NCI-H1436 treated with DMSO at 0.1 percent for 48 hours (cell line): ENCODE measurements at places on chromosomes 5 and 9.

- no peak for DNase-seq
Measured at GRCh38 chr5:170161069-170161468, 55.4 kb downstream of the FOXI1 start.

GRCh38 chr5:74166064-74166463, 474.5 kb downstream of the ENC1 start:
- no peak for DNase-seq

GRCh38 chr5:17081142-17081541, 136.3 kb upstream of the BASP1 start:
- DNase-seq: no peak

DNA sequence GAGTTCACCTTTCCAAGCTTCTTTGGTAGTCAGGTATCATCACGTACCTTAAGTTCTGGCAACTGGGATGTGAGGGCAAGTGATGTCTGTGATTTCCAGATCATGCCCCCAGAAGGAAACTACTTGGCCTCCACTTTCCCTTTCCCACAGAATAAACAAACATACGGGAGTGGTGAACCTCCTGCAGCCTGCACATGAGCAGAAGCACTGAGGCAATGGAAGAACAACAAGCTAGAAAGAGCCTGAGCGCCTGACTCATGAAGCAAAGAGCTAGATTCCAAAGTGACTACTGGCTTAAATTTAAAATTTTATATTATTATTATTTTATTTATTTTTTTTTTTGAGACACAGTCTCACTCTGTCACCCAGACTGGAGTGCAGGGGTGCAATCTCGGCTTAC, 35.0 kb downstream of the ARL15 start:
- DNase-seq: no peak

- no peak for DNase-seq
Measured at GRCh38 chr9:4080921-4081895, 218.7 kb downstream of the GLIS3 start.

DNA sequence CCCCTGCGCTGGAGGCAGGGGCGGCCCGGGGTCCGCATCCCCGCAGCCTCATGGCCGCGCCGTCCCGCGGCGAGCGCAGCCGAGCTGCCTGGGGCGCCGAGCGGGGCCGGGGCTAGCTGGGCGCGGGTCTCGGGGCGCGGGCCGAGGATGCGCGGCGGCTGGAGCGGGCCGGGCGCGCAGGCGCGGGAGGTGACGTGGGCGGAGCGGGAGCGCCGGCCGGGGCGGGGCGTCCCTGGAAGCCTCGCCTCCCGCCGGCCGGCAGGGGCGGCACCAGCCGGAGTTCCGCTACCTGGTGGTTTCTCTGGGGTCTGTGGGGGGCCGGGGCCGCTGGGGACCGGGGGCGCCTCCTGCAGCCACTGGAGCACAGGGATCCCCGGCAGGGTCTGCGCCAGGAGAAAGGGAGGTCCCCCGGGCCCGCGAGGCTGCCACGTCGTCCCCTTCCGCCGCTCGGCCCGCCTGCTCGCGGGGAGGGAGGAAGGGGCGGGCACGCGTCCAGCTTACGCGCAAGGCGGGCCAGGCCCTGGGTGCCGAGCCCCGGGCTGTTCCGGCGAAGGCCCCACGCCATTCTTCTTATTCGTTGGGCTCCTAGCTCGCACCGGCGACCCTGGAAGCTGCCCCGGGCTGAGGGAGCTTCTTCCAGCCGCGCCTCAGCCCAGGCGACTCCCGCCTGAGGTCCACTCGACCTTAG, at the start of gene LPCAT1:
Gene LPCAT1 (minus strand): TSS at position 168 of the 688 bp plus-strand sequence. CDS start 116 bp downstream, at position 52.
- no peak for DNase-seq

- no peak for DNase-seq
Measured at GRCh38 chr9:102456562-102456961, 538.6 kb upstream of the CYLC2 start.

- DNase-seq: no peak
Measured at GRCh38 chr5:172193872-172194271, at the start of gene EFCAB9. TSS of gene EFCAB9 (plus strand) at chr5:172194172. CDS start at chr5:172194173, 1 bp downstream.

- DNase-seq: no peak
Measured at GRCh38 chr9:135326633-135327152, 152.9 kb upstream of the PPP1R26 start.

DNA sequence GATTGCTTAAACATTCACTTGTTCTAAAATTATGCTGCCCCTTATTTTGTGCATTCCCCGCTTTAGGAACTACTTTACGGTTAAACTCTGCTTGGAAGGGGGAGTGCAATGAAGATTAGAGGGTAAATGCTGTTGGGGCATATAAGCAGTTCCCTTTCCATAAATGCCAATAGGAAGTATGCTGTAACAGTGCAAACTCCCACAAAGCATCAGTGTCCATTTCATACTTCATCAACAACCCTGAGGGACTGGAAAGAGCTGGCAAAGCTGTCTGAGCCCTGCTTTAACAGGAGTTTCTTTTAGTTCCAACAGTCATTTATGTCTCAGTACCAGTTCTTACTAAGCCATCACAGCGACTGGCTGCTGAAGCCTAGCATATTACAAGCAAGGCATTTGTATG, 1.8 kb downstream of the ACTL7A start:
- DNase-seq: no peak

DNA sequence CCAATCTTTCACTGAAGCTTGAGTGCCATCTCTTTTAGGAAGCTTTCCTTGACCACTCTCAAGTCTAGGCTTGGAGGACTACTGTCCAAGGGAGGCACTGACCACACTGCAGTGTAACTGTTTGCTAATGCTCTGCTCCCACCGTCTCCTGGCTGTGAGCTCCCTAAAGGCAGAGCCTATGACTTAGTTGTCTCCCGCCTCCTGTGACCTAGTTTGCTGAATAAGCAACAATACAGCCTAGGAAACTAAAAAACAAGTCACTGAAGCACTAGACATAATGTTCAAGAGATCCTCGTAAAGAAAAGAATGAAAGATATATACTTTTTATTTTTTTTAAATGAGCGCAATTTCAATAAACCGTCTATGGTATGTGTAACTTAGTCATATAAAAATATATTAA, 31.4 kb downstream of the LIX1 start:
- no peak for DNase-seq

GRCh38 chr9:38434365-38434764, 10.1 kb upstream of the IGFBPL1 start:
- no peak for DNase-seq

GRCh38 chr9:113477058-113477457, 13.5 kb downstream of the RGS3 start:
- DNase-seq: no peak

GRCh38 chr5:33205079-33205478, 235.7 kb upstream of the TARS1 start:
- DNase-seq: no peak

GRCh38 chr5:79878721-79879336, 112.2 kb downstream of the MTX3 start:
- DNase-seq: no peak

DNA sequence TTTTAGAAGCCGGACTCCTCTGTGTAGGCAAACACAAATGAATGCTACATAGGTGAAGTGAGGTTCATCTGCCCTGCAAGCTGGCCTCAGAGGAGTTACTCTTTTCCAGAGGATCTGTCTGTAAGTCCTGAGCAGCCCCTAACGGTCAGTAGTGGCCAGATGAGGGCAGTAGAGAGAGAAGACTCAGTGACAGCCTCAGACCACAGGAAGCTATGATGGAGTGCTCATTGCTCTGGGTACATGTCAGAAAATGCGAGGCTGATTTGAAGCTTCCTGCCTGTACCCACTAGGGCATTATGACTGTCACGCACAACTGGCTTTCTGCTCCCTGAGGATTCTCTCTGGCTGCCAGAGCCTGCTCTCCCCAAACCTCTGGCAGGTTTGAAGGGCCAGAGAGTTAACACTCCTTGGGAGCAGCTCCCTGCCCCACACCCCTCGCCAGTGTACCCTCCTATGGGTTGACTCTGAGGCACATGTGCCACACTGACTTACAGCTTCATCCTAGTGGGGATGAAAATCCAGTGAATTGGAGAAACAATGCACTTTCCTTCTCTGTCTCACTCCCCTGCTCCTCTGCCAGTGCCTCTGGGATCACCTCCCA, 141.5 kb downstream of the GABRG2 start:
- no peak for DNase-seq

DNA sequence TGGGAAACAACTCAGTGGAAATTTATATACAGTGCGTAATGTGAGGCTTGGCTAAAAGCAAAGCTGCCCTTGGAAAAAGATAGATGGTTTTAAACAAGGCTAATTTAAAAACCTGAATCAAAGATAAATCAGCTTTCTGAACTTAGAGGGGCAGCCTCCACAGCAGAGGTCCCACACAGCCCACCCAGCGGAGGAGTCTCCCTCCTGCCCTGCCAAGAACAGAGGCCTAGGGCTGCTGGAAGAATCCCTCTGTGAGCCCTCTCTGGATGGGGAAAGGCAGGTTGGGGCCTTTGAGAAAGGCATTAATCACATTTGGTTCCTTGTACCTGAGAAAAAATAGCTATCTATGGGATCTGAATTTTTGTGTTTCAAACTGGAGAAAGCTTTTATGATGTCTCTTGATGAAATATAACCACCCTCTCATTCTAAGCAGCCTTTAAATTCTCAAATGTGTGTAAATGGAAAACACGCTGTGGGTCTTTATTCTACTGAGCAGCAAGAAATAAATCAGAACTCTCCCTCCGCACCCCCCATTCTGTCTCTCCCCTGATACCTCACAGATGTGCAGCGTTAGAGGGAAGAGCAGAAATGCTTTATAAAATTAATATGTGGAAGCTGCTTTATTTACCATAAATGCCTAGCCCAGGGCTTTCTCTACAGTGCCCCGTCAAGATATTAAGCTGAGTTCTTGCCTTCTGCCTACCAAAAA, 329.2 kb downstream of the EFNA5 start:
- no peak for DNase-seq

- peak; percentile 16 for DNase-seq
Measured at GRCh38 chr5:141934099-141934844, 10.6 kb downstream of the DELE1 start.

DNA sequence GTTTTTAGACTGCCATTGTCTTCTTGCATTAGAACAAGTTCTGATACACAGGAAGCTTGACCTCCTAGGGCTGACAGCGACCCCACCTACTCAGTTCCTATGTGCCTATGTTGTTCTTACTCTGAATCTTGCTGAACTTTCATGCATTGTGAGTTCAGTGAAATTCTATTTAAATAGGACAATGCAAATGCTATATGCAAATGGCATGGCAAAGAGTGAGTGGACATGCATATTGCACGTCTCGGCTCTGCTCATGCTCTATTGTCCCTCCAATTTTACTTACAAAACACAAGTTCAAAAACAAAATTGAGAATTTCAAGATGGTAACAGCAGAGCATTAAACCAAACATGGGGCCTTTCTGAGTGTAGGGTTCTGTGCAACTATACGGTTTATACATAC, 5.3 kb upstream of the DCP2 start:
- no peak for DNase-seq

DNA sequence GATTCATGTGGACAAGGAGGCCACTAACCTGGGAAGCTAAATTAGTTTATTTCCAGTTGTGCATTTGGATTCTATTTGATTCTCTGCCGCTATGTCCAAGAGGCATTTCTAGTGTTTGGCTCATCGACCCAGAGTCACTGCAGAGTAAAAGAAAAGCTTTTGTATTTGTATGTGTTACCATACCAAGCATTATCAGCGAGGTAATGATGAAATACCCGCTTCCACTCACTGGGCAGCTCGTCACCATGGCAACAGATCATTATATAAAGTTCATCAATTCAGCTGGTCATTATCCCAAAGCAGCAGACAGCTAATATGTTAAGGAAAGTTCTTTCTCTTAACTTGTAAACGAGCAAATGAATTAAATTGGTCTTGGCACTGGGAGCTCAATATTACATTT, 380.3 kb downstream of the SEMA5A start:
- no peak for DNase-seq

- no peak for DNase-seq
Measured at GRCh38 chr9:126490214-126490631, 123.5 kb upstream of the LMX1B start.

- DNase-seq: no peak
Measured at GRCh38 chr5:142175461-142176142, 67.0 kb downstream of the NDFIP1 start.

DNA sequence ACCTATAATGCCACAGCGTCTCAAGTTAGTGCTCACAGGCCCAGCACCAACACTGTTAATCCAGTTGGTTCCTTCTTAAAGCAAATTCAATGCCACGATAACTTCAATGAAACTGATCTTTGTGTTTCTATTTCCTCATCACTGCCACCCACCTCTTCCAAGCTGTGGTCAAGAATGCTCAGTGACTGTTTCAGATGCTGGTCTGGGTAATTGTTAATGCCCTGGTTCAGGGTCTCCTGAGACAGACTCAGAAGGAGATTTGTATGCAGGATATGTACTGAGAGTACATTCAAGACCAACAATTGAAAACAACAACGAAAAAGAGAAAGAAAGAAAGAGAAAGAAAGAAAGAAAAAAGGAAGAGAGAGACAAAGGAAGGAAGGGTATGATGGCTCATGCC, 505.3 kb downstream of the TLE4 start:
- no peak for DNase-seq
